ENCODE measurements at places on chromosomes 16 and 17.

DNA sequence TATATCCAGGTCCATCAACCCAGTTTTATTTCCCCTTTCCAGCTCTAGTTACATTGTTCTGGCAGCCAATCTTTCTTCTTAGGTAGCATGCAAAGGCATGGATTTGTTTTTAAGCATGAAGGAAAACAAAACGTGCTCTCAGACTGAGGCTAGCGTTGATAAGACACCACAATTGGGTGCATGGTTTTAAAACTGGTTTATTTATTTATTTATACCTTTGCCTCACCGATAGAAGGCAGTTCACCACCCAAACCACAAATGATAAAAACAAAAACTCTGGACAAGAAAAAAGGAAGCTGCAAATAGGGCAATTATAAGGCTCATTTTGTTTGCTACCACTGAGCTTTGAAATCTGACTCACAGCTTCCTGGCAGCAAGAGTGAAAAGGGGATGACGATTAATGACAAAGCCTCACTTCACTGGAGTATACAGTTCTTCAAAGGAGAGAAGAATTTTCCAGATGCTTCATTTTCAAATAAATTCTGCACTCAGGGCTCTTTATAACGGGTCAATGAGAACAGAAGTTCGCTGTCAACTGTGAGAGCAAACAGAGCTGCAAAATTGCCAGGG, 278.4 kb upstream of the IRX5 start:
- H3K27me3 ChIP-seq, result no peaks in the 10 kb centered on the region
- DNase-seq, result peak; percentile 47
- H3K4me1 ChIP-seq, result peaks cover 7% of the 10 kb centered on the region
- no peak overlapping the region for H3K27ac ChIP-seq
- H3K36me3 ChIP-seq, result no peaks in the 10 kb centered on the region
- H3K4me3 ChIP-seq, result no peak overlapping the region

GRCh38 chr17:67157732-67158639, 87.0 kb downstream of the HELZ start:
- H3K27me3 ChIP-seq, result no peaks in the 10 kb centered on the region
- peaks cover 6% of the 10 kb centered on the region for H3K4me1 ChIP-seq
- H3K36me3 ChIP-seq, result peaks cover 14% of the 10 kb centered on the region

GRCh38 chr17:1577583-1578013, 15.0 kb upstream of the PITPNA start:
- peaks cover 20% of the 10 kb centered on the region for H3K4me1 ChIP-seq
- DNase-seq, result no peak
- H3K4me3 ChIP-seq, result no peak overlapping the region
- peak overlapping the region; percentile 25 for H3K27ac ChIP-seq

DNA sequence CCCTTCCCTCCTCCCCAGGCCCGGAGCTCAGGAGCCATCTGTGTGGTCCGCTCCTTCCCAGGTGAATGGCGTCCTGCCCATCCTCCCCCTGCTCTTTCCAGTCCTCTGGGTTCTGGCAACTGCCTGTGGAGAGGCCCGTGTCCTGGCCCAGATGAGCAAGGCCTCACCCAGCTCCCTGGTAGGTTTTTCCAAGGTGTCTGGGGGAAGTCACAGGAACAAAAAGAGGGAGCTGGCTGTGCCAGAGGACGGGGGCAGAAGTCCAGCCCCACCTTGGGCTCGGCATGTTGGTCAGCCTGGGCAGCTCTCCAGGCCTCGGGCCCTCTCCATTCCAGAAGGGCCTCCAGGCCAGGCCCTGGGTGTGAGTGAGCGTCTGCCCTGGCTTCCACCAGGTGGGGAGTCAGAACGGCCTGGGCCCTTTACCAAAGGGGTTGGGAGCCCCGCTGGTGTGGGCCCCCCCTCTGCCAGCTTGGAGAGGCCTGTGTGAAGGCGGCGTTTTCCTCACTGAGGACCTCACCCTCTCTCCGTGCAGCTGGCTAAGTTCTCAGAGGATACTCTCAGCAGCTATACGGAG, 25.1 kb downstream of the CASKIN2 start:
- peaks cover 9% of the 10 kb centered on the region for H3K4me1 ChIP-seq
- no peak overlapping the region for H3K27ac ChIP-seq
- H3K4me3 ChIP-seq, result no peak overlapping the region

DNA sequence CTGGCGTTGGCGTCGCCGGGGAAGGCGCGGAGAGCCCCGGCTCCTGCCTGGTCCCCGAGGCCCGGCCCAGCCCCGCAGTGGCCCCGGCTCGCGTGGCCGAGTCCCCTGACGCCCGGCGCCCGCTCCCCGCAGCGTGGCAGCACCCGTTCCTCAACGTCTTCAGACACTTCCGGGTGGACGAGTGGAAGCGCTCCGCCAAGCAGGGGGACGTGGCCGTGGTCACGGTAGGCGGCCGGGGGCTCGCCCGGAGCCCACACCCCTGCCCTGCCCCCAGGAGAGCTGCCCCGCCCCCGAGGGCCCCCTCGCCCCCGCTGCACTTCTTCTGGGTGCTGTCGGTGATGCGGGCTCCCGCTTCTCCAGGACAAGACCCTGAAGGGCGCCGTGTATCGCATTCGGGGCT, 466 bp downstream of the WDR90 start:
- H3K4me3 ChIP-seq, result peak overlapping the region; percentile 62
- H3K27me3 ChIP-seq, result no peaks in the 10 kb centered on the region
- peaks cover 15% of the 10 kb centered on the region for H3K4me1 ChIP-seq
- peak overlapping the region; percentile 81 for H3K27ac ChIP-seq
- no peaks in the 10 kb centered on the region for H3K36me3 ChIP-seq
- no peak for DNase-seq

GRCh38 chr17:36602030-36602748, 806 bp downstream of the MRM1 start:
- peaks cover 20% of the 10 kb centered on the region for H3K4me1 ChIP-seq
- H3K27ac ChIP-seq, result peak overlapping the region; percentile 80
- peaks cover 4% of the 10 kb centered on the region for H3K36me3 ChIP-seq

DNA sequence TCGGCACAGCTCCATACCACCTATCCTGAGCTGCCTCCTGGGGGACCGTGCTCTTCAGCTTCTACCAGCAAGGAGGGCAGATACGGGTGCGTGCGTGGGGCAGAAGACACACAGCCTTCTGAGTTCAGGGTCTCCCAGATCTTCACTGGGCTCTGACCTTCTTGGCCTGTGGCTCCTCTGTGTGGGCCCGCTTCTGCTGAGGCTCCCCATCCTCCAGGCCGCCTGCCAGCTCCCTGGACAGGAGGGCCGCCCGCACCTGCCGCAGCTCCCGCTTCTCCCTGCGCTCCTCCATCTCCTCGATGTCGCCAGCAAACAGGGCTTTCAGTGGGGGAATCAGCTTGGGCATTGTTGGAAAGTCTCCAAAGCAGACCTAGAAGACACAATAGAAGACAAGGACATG, 25.2 kb downstream of the ELAC2 start:
- H3K36me3 ChIP-seq, result peaks cover 40% of the 10 kb centered on the region
- no peak overlapping the region for H3K27ac ChIP-seq
- no peak for DNase-seq
- no peaks in the 10 kb centered on the region for H3K27me3 ChIP-seq

GRCh38 chr17:3924512-3925350, 8.5 kb upstream of the P2RX1 start:
- H3K27me3 ChIP-seq, result peaks cover 3% of the 10 kb centered on the region
- H3K27ac ChIP-seq, result no peak overlapping the region
- no peak for DNase-seq
- H3K4me1 ChIP-seq, result peaks cover 5% of the 10 kb centered on the region
- no peaks in the 10 kb centered on the region for H3K36me3 ChIP-seq

- DNase-seq, result no peak
- H3K27me3 ChIP-seq, result no peaks in the 10 kb centered on the region
- no peaks in the 10 kb centered on the region for H3K36me3 ChIP-seq
- H3K4me3 ChIP-seq, result no peak overlapping the region
These were observed 16.0 kb upstream of the HAPSTR1 start for GRCh38 chr16:9075299-9076071.

DNA sequence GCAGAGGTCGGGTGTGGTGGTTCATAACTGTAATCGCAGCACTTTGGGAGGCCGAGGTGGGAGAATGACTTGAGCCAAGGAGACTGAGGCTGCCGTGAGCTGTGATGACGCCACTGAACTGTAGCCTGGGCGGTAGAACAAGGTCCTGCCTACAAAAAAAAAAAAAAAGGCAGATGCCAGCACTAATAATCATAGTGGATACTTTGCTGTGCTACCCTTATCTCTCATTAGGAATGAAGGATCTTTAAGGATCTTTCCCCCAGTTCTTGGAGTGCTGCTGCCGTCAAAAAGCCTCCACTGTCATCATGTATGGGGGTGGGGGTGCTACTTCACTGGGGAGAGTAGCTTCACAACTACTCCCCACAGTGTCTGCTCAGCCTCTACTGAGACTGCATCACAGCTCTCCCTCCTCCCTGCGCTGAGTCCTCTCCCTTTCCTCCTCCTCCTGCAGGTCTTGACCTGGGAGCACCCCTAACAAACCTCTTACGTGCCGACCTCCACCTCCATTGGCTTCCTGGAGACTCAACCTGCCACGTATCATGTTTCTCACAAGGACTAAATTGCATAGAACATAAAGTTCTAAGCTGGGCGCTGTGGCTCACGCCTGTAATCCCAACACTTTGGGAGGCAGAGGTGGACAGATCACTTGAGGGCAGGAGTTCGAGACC, 24.4 kb upstream of the ST6GALNAC1 start:
- no peak overlapping the region for H3K4me3 ChIP-seq
- no peaks in the 10 kb centered on the region for H3K36me3 ChIP-seq
- H3K4me1 ChIP-seq, result peaks cover 10% of the 10 kb centered on the region
- no peak for DNase-seq
- no peak overlapping the region for H3K27ac ChIP-seq
- H3K27me3 ChIP-seq, result peaks cover 5% of the 10 kb centered on the region

- H3K27me3 ChIP-seq, result no peaks in the 10 kb centered on the region
- peak overlapping the region; percentile 86 for H3K27ac ChIP-seq
- no peak for DNase-seq
- H3K36me3 ChIP-seq, result peaks cover 60% of the 10 kb centered on the region
- peaks cover 36% of the 10 kb centered on the region for H3K4me1 ChIP-seq
- H3K4me3 ChIP-seq, result no peak overlapping the region
These were observed 10.9 kb downstream of the DYNC1LI2 start for GRCh38 chr16:66740533-66740932.

DNA sequence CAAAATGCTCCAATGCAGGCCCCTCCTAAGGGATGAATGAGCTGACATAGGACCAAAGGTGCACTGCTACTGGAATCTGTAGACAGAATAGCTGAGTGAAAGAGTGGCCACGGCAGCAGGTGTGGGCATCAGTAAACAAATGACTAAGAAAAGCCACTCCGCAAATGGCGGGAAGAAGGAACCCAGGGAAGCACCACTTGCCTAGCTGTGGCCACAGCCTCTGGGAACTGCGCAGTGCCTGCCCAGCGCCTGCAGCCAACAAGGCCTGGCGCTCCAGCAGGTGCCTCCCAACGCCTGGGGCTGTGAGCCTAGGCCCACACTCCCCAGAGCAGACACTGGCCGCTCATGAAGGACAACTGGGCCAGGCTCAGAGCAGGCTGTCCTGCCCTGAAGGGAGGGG, 11.8 kb downstream of the PEMT start:
- H3K27ac ChIP-seq, result no peak overlapping the region
- H3K4me1 ChIP-seq, result peaks cover 4% of the 10 kb centered on the region
- no peak overlapping the region for H3K4me3 ChIP-seq
- H3K27me3 ChIP-seq, result no peaks in the 10 kb centered on the region
- no peaks in the 10 kb centered on the region for H3K36me3 ChIP-seq

DNA sequence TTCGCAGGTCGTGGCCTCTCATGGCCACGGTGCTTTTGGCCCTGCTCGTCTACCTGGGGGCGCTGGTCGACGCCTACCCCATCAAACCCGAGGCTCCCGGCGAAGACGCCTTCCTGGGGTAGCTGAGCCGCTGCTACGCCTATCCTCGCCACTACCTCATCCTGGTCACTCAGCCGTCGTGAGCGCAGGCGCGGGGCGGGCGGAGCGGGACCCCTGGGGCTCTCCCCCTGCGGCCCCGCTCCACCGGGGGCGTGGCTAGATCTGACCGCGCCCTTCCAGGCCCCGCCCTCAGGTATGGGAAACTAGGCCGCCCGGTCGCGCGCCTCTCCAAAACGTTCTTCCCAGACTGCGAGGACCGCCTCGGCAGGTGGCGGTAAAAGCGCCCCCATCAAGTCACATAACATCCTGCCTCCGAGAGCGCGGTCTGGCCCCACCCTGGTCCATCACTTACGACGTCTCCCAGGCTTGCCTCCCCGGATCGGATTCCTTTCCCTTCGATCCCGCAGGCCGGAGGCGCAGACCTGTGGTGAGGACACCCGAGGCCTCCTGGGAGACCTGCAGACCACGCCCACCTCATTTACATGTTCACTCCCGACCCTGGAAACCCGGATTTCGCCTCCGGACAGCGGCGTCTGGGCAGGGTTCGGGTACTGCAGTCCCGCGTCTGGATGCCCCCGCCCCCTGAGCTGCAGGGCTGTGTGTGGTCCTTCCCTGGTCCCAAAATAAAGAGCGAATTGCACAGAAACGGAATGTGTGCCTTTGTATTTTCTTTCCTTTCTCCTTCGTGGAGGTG, 91.5 kb upstream of the TMEM97 start:
- H3K4me1 ChIP-seq, result peaks cover 9% of the 10 kb centered on the region
- peak overlapping the region; percentile 47 for H3K4me3 ChIP-seq

DNA sequence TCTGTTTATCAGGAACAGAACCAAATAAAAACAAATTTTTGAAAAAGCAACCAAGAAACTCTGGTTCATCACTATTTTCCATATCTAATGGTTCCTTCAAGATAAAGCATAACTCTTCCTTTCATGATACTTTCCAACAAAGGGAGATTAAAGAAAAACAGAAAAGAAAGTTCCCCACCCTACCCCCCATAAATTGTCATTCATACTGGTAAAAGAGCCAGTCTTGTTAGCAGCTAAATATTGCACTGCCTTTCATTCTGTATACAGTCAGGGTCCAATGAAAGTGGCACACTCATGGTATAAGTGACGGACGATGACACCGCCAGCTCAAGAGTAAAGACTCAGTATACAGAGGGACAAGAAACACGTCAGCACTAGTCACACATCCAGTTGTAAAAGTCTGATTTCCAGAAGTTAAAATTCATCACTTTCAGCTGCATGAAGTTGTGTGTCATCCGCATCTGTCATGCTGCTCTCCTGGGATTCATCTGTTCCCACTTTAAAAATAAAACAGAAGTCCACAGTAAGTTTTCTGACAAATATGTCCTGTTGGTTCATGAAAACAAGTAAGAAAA, 68.5 kb downstream of the CDC27 start:
- DNase-seq, result peak; percentile 47
- peaks cover 10% of the 10 kb centered on the region for H3K4me1 ChIP-seq
- H3K27ac ChIP-seq, result peak overlapping the region; percentile 67
- H3K27me3 ChIP-seq, result no peaks in the 10 kb centered on the region
- H3K4me3 ChIP-seq, result no peak overlapping the region

DNA sequence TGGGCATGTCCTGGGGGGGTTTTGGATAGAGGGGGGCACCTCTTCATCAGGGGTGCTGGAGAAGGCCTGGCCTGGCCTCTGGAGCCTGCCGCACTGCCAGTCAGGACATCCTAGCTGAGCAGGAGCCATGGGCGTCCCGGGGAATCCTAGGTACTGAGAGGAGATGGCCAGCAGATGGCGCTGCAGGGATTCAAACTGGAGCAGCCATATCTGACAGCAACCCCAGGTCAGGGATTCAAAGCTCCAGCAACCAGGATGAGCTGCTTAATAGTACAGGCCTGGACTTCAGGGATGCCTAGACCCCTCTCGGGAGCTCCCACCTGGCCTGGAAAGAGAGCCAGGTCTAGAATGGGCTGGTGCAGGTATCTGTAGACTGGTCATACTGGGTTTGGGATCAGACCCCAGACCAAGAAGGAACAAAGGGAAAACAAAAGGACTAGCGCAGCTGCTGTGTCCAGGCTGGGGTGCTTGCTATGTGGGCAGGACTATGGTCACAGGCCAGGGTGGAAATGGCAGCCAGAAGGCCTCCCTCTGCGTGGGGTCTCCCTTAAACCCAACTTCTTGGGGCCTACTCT, 306.9 kb upstream of the RBFOX1 start:
- no peaks in the 10 kb centered on the region for H3K27me3 ChIP-seq
- H3K4me1 ChIP-seq, result no peaks in the 10 kb centered on the region
- no peak for DNase-seq
- H3K36me3 ChIP-seq, result no peaks in the 10 kb centered on the region
- H3K27ac ChIP-seq, result no peak overlapping the region

Measured in astrocyte (in vitro differentiated cells and primary cell).